ENCODE measurements at places on chromosomes 3 and 15.

GRCh38 chr3:128879991-128880390 lies 571 bp downstream of the ACAD9 start:
- no peak for DNase-seq

DNA sequence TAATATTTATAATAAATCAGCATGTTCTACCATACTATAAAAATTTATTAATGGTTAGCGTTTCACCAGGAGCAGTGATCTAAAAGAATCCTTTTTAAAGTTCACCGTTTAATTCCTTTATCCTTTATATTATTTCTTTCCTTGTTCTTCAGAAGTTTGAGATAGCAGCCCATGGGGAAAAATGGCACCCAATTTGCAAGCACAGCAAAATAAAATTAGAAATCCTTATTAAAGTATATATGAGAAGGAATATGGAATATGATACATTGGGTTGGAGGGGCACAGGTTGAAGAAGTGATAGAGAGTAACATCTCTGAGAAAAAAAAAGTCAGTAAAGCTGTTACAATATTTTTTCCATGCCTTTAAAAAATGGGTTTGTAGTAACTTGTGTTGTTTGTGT lies 892.0 kb downstream of the NAALADL2 start:
- no peak for DNase-seq

DNA sequence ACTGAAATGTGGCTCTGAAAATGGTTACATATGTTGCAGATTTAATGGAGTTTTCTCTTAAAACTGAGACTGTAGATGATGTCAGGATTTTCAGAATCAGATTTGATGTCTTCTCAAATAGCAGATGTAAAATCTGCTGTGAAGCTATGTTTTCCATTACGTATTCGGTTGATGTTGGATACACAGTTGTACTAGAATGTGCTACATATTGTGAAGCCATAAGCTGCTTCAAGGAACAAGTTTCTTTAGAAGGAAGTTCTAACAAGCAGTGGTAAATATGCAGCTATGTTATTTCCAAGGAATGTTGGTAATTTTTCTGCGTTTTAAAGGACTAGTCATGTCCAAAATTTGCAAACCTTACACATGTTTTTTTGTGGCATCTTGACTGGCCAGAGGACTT lies 197.7 kb downstream of the RBMS3 start:
- no peak for DNase-seq

GRCh38 chr15:73984208-73984979 lies 7.7 kb downstream of the STOML1 start:
- DNase-seq = no peak

- DNase-seq = no peak
Measured at GRCh38 chr3:149497966-149498670, 23.6 kb downstream of the TM4SF4 start.

DNA sequence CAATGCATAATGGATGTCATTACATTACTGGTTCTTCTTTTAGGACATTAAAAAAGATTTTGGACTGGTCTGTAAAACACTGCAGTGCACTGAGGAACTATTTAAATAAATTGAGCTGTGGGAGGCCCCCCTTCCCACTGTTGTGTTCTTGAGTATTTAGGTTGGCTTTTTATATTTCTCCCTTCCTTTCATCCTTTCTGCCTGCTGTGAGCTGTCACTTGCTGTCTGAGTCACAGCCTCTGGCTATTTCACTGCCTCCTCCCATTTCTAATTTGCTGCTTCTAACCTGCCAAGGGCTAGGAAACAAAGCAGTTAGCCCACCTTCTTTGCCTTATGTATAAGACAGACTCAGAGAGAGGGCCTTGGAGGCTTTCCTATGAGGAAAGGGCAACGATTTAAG lies 89.0 kb upstream of the FNDC3B start:
- no peak for DNase-seq

DNA sequence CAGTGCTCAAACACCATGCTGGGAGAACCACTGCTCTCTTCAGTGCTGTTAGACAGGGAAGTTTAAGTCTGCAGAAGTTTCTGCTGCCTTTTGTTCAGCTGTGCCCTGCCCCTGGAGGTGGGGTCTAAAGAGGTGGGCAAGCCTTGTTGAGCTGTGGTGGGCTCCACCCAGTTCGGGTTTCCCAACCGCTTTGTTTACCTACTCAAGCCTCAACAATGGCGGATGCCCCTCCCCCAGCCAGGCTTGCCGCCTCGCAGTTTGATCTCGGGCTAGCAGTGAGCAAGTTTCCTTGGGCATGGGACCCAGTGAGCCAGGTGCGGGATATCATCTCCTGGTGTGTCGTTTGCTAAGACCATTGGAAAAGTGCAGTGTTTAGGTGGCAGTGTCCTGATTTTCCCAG lies 670.2 kb upstream of the ALCAM start:
- no peak for DNase-seq

DNA sequence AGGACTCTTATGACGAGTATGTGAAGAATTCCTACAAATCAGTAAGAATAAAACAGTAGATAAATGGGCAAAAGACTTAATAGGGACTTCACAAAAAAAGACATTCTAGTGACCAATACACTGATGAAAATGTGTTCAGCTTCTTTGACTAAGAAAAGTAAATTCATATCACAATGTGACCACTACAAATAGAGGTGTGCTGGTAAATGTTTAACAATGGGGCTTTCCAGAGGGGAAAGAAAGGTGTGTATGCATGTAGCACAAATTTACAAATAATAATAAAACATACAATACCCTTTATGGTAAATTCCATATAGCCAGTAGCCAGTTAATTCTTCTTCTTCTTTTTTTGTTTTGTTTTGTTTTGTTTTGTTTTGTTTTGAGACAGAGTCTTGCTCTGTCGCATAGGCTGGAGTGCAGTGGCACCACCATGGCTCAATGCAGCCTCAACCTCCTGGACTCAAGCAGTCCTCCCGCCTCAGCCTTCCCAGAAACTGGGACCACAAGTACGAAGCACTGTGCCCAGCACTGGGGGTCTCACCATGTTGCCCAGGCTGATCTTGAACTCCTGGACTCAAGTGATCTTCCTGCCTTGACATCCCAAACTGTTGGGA lies 17.5 kb upstream of the NMD3 start:
- no peak for DNase-seq

GRCh38 chr15:34217587-34218225 lies 7.1 kb upstream of the EMC4 start:
- no peak for DNase-seq

DNA sequence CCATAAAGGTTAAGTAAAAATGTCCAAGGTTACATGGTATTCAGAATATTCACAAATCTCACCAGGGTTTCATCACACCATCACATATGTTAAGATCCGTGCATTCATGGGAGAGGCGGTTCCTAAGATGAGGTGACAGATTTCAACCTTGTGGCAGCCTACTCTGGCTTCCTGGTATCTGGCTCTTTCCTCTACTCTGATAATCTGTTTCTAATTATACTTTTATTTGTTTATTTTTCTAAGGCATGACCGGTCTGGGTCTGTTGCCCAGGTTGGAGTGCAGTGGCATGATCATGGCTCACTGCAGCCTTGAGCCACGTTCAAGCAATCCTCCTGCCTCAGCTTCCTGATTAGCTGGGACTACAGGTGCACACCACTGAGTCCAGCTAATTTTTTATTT lies 34.4 kb downstream of the RAF1 start:
- no peak for DNase-seq

DNA sequence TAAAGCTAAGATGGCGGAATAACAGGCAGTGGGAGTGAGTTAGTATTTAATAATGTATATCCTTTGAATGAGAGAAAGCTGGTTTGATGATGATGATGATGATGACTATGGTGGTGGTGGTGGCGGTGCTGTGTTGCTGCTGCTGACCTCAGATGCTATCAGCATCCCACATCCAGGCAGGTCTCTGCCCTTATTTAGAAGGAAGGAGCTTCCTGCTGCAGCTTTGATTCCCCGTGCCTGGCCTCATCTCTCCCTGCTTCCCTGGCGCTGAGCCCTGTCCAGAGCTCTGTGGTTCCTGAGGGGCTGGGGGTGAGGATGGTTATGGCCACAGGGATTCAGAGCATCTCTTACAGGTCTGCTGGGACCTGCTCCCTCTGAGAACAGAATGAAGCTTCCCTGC lies 73.1 kb downstream of the RAB11A start:
- no peak for DNase-seq

GRCh38 chr3:68808563-68808962 lies 123.8 kb downstream of the TAFA4 start:
- no peak for DNase-seq

DNA sequence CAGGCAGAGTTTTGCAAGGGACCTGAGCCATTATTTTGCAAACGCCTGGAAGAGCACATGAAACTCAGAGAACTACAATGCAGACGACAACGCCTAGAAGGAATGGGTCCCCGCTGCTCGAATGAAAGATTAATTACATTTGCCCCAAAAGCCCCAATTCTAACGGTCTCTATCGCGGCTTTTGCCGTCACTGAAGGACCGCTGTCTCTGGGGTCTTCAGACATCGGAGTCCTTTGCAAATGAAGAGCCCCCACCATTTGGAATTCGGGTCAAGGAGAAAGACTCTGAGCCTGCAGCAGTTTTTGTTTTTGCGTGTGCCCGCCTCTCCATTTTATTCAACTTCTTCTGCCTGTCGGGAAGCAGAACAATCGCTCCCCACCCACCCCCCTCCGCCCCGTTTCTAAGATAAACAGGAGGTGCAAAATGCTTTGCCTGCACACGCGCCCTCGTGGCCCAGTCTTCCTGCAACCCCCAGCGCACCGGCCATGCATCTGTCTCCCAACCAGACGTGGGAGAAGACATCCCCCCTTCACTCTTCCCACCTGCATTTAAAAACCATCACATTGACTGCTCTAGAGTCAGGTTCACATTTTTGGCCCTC lies 13.5 kb downstream of the SOX2 start:
- DNase-seq = no peak

GRCh38 chr15:39434751-39435238 lies 146.1 kb upstream of the THBS1 start:
- DNase-seq = no peak

GRCh38 chr3:168025076-168025475 lies 70.6 kb downstream of the GOLIM4 start:
- no peak for DNase-seq

- DNase-seq = no peak
Measured at GRCh38 chr3:151305060-151305774, 11.4 kb downstream of the GPR87 start.

Data from activated T-cell treated with anti-CD3 and anti-CD28 coated beads, Interleukin-2, amount 50 U/mL, for 4 hours (primary cell).